ENCODE measurements at places on chromosomes 2 and 18.

GRCh38 chr2:106562268-106563186, 75.4 kb downstream of the CD8B2 start:
- DNase-seq = no peak

DNA sequence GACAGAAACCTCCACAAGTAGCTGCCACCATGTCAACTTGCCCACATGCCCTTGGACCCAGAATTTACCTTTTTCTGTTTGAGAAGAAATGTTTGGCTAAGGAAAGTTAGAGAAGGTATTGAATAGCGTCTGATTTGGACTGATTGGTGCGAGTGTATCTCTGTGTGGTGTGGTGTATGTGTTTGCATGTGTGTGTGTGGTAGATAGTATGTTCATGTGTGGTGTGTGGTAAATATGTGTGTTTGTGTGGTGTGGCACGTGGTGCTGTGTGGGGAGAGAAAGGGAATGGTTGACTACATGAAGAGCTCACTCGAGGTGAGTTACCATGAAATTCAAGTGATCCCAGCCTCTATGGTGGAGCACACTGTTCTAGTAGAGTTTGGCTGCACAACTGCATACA, 360.8 kb upstream of the SPHKAP start:
- no peak for DNase-seq

DNA sequence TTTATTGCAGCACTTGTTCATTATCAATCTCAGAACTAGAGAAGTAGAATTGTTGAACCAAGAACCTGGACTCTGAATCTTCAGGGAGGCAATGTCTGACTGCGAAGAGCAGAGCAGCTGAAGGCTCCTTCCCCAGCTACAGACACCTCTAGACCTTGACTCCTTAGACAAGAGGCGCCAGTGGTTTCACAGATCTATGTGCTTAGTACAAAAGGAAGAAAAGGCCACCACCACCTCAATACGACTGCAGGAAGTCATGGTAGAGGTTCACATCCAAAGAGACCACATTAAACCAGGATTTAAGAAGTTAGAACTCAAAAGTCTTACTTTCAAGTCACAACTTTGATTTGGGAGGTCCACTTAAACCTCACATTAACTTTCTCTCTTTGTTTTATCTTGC, 158.1 kb upstream of the VRK2 start:
- DNase-seq = no peak

DNA sequence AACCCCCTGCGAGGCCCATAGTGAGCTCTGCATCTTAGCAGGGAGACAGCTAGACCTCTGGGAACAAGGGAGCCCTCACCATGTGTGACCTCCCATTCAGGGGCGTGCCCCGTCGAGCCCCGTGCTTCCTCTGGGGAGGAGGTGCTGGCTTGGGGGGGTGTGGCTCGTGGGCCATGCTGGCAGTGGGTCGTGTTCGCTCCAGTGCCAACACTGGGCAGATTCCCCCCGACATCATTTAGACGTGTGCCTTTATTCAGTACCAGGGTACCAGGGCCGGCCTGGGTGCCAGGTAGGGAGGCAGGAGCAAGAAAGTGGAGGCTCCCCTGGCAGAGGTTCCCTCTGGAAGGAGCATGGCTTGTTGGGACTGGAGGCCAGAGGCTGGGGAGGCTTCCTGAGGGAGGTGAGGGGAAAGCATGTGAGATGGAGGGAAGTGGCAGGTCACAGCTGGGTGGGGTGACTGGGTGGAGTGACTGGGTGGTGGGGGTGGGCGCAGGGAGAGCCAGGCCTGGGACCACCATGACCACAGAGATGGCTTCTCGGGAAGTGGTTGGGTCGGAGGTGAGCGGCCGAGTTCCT, 15.2 kb downstream of the GPC1 start:
- DNase-seq = no peak

DNA sequence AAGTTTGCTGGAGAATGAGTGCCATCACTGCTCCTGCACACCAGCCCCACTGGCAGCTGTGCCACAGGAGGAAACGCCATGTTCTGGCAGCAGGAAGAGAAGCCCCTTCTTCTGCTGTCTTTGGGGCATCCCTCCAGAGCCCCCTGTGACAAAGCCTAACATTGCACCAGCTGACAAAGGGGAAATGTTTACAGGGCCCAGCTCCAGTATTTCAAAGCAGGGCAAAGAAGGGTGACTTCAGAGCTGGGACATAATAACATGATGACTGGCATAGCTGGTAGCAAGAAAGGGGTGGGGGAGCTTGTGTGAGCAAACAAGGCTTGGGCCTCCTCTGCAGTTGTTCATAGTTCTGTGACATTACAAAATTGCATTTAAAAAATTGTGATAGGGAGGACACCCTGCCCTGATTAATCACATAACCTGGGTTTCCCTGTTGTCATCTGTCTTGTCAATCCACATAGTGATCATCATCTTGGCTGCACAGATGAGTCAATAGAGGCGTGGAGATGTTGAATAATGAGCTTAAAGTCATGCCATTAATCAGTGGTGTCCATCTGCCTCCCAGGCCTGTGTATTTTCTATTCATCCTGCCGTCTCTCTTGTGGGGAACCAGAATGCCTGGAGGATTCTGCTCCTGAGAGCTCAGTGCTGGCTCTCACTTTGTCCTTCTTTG, 29.1 kb upstream of the PDIA6 start:
- DNase-seq = no peak

- DNase-seq = no peak
Measured at GRCh38 chr18:22467760-22468553, 50.2 kb upstream of the CTAGE1 start.

DNA sequence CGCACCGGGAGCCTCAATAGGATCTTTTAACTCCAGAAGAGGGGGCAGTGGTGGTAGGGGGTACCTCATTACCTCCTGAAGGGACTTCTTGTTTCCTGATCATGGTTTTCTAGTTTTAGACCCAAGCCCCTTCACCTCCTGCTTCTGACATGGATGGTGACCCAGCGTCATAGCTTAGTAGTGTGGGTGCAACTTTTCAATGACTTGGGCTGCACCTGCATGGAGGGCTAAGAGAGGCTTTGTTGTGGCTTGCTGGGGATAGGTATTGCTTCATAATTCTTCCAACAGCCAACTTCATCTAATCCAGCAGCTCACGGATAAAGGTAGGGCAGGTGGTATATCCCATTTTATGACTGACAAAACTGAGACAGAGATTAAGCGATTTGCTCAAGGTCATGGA, 3.0 kb downstream of the SLC1A4 start:
- no peak for DNase-seq
